ENCODE measurements at places on chromosomes 6 and 20.
A peak's percentile ranks its signal among the peaks of the same experiment; 100 is the strongest.

GRCh38 chr6:13572951-13573654, 1.3 kb upstream of the SIRT5 start:
- no peak for DNase-seq

DNA sequence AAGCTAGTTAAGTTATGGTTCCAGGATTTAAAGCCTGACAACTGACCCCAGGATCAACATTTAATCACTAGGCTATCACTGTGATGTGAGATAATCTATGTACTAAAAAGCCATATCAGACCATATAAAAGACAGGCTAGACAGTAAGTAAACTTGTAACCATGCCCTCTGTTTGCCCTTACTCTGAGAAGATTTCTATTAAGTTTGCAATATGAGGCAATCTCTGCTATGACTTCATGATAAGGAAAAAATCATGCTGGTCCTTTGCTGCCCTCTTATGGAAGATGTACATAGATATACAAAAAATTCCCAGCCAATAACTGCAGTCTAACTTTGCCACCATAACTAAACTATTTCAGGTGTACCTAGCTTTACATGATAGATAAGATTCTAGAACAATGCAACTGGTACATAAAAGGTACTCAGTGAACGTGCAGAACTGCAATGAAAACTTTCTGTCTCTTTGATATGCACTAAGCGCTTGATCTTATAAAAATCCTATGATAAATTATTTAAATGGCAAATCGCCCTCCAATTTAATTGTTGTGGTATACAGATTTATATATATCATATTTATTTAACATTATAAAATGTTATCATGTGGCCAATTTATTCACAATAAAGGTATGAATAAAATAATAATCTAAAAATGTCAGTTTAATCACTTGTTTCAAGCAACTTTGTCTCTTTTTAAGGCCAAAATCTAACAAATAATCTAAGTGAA, 70.5 kb downstream of the FAM217A start:
- DNase-seq = peak; percentile 91

GRCh38 chr6:48136856-48137255, 25.9 kb upstream of the PTCHD4 start:
- no peak for DNase-seq

DNA sequence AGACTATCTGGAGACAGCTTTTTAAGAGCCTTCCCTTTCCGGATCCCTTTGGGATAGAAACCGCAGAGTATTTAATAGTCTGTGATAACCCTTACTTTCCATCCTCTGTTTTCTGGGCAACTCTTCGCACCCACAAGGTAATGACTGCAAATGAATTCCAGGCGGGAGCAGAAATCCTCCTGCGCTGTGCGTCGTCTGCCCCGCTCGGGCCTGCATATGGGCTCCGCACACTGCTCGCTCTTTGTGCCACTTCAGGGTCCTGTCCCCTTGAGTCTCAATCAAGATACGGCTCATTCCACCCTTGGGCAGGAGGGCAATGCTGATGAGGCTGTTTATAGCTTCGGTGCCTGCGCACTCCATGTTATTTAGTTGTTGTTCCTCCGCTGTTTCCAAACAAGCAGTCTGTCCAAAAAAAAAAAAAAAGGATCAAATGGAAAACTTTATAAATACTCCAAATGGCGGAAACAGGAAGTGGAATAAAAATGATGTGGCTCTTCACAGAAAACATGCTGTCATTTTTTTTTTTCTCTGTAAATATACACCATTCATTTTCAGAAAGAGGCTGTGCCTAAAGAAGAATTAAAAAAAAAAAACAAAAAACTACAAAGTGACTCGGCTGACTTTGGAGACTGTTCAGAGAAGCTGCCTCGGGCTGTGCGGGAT, 169.6 kb upstream of the GMDS start:
- no peak for DNase-seq

DNA sequence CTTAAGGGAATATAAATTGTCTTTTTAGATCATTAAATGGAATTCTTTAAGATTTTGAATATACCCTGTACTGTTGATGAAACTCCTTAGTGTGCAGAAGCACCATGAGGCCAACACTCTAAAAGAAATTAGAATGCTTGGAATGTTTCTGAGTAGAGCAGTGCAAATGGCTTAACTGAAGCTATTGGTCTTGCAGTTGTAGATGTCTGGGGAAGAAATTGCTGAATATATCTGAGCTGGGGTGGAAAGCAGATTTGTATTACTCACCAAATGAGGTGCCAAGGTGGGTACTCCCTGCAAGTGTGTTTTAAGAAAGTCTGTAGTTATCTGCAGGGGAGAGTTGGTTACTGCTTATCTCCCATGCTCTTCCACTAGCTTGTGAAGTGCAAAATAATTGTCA, 119.0 kb downstream of the ADGRG6 start:
- DNase-seq = no peak

DNA sequence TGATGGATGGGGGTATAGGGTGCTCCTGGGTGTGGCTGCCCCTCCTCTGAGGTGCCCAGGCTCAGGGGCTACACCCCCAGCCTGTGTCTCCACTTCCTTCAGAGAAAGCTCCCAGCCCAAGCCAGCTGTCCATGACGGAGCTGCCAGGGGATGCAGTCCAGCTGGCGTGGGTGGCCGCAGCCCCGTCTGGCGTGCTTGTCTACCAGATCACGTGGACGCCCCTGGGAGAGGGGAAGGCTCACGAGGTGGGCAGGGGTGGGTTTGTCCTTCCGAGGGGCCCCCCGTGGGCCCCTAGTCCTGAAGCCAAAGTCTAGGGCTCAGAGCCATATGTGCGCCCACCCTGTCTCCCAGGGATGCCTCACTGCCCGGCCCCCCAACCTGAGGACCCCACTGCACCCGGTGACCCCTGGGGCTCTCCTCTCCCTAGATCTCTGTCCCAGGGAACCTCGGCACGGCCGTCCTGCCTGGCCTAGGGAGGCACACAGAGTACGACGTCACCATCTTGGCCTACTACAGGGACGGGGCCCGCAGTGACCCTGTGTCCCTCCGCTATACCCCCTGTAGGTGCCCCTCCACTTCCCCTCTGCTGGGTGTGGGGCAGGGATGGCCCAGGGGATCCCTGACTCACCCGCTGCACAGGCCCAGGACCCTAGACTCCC, 19.8 kb downstream of the COL20A1 start:
- DNase-seq = no peak

GRCh38 chr6:38453861-38454260, 185.9 kb downstream of the BTBD9 start:
- no peak for DNase-seq

- no peak for DNase-seq
Measured at GRCh38 chr6:7886132-7886531, 24.5 kb downstream of the TXNDC5 start.

- no peak for DNase-seq
Measured at GRCh38 chr6:41644297-41644879, 6.1 kb downstream of the MDFI start.
